ENCODE measurements at places on chromosomes 7 and 10. TPM values are rescaled to one million over a fixed set of nuclear protein-coding genes. Genes with fewer than 3 reads are reported as not detected.

The FOXP2 gene
- 3.3 TPM for total RNA-seq

The NANOS1 gene
- total RNA-seq: 6.0 TPM

The CARD11 gene
- 0.70 TPM for total RNA-seq

The MYH16 gene
- total RNA-seq: not detected

The ASZ1 gene
- not detected for total RNA-seq

The SNCG gene
- total RNA-seq: 16.2 TPM
